ENCODE measurements at places on chromosomes 2 and 18.

- DNase-seq = no peak
Observed at GRCh38 chr2:55019526-55020258, 30.6 kb downstream of the RTN4 start.

- no peak for DNase-seq
Observed at GRCh38 chr2:182897137-182897536, 30.7 kb upstream of the FRZB start.

- no peak for DNase-seq
Observed at GRCh38 chr2:109324861-109325260, 195.9 kb downstream of the SH3RF3 start.

DNA sequence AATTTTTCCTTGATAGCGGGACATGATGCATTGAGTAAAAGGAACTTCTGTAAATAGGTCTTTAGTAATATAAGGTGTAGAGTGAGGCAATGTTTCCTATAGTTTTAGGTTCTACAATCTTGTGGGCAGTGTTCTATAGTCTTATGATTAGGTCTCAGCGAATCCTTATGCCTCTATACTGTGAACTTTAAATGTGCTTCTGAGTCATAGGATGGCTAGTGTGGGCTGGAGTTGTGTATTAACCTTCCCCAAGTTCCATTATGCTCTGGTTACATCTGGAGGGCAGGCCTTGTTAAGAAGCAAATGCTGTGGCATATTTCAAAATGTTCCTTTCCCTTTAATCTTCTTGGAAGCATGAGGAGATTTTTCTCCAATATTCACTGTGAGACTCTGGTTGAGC, 73.5 kb downstream of the ROCK2 start:
- DNase-seq = no peak

DNA sequence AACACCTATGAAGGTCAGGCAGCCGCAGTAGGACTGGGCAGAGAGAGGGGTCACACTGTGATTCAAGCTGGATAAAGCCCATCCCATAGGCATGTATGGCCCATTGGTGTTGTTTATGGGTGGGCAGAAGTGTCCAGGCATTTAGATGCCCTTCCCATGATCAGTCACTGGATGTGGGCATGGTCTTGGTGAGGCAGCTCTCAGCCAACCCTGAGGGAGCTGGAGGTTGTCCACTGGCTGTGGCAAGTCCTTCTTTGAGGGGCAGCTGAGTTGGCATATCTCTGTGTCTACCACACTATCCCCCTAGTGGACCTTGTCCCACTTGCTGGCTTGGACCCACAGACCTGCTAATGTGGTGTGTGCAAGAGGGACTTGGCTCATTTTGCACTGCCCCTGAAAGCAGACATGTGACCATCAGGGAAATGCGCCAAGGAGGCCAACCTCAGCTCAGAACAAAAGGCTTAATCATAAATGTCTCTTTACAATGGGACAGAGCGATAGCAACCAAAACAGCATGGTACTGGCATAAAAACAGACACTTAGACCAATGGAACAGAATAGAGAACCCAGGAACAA, 82.0 kb downstream of the TMEM17 start:
- no peak for DNase-seq

DNA sequence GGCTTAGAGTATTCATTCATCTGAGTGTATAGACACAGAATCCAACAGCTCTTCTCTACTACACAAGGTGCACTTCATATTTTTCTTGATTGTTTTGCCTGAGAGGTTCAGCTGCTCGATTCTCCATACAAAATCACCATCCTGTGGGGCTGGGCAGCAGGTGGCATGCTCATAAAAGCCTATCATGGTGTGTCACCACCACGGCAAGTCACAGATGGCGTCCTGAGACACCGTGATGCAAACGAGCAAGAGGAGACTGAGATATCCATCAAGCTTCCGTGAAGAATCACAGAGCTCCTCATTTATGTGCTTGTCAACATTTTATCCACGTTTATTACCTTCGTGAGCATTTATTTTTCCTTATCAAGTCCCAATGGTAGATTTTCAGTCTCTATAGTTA, 22.4 kb upstream of the NRP2 start:
- DNase-seq = no peak
